ENCODE measurements at places on chromosomes 7 and 10.

GRCh38 chr10:126233182-126234148 is 154.8 kb downstream of the ADAM12 start:
- DNase-seq: no peak

DNA sequence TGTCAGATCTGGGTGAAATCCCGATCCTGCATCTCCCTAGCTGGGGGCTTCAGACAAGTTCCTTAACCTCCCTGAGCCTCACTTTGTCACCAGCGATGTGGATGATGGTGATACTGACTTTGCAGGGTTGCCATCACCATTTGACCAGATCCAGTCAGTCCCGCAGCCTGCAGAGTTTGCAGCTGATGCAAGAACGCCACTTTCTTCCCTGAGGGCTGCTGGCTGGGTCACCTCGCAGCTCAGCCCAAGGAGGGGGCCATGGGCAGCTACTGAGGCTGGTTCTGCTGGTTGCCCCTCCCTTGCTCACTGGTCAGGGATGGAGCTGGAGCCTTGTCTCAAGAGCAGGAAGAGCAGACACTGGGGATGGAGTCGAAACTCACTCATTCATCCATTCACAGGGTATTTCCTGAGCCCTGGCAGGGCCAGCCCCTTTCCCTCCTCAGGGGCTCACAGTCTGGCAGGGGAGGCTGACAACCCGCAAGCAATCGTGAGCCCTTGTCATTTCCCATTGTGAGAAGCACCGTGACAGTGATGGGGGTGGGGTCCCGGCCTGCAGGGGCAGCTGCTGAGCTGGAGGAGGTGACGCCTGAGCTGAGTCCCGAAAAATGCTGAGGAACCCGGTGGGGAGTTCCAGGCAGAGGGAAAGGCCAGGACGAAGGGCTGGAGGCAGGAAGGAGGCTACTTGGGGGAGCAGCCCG is 111.1 kb upstream of the TCF7L2 start:
- no peak for DNase-seq

GRCh38 chr10:44993226-44993921 is 7.3 kb upstream of the ZNF22 start:
- no peak for DNase-seq

DNA sequence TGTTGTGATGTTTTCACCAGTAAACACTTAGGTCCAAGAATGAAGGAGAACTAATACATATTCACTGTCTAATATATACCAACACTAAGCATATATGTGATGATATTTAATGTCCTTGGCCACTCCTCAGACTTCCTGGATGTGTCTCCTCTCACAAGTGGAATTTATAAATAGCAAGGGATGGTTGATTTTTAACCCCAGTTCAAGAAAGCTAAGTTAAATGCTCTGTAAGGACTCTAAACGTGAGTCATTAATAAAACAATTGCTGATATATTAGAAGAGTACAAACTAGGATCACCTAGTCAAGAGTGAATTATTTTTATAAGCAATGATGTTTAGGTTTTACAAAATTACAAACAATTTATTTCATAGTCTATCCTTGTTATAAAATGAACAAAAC is 355.9 kb upstream of the TMEM229A start:
- no peak for DNase-seq

DNA sequence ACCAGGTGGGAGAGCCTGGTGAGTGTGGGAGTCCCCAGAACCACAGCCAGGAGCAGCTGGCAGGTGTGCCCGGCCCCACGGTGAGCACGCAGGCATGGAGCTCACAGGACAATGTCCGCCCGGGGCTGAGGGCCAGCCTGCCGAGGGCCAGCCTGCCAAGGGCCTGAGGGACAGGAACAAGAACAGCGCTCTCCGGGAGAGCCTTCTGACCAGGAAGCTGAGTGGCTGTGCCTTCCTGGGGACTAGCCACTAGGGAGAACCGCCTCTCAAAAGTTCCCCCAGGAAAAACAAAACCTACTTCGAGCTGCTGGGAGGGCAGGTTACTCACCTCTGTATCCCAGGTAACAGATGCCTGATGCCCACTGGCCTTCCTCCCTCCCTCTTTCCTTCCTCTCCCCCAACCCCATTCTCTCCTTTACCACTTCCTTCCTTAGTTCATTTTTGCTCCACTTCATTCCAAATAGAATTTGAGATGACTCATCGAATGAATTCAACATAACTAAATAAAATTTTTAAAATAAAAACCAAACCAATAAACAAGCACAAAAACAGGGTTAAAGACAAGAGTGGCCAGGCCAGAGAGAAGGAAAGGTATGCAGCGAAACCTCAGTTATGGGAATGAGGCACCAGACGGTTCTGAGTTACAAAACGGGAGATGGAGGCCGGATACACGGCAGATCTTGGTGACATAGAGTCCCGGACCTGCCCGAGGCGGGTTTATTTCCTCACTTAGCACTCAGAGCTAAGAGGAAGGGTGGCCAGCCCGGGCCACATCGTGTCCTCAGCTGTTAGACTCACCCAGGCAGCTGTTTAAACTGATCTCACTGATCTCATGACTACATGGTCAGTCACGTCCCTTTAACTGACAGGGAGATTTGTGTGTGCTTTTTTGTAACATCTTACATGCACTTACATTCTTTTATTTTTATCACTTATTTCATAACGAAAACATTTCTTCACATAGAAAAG is 128.5 kb downstream of the TNS3 start:
- DNase-seq: no peak

DNA sequence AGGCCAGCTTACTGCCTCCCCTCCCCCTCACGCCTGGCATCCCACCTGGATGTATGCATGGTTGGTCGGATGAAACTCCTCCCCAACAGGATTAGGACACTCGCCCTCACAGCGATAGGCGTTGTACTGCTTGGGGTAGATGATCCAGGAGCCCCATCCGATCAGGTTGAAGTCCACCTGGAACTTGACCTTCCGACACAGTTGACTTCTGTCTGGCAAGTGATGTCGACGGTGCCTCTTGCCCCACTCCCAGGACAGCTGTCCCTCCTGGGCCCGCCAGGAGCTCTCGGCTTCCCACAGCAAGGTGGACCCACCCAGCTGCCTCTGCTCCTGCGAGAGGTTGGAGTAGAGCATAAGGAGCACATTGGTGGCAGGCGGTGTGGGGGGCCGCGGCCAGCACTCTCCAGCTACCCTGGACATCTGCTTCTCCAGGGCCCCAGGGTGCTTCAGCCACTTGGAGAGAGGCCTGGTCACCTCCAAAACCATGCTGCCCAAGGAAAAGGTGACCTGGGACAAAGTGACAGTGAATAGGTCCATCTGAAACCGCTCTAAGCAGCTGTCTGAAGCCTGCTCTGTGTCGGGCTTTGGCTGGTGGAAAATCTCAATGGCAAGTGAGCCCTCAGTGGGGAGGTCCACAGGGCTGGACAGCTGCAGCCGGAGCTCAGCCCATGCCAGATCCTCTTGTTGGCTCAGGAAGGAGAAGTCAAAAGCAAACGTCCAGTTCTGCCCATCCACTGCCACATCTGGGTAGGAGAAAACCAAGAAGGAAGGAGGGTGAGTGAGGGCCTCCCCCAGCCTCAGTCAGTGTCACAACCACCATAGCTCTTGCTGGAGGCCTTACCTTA is 6.0 kb downstream of the NODAL start:
- DNase-seq: no peak

- no peak for DNase-seq
Observed at GRCh38 chr7:79604841-79605240, 151.4 kb upstream of the MAGI2 start.

- no peak for DNase-seq
Observed at GRCh38 chr7:137563981-137564380, 220.4 kb upstream of the PTN start.

DNA sequence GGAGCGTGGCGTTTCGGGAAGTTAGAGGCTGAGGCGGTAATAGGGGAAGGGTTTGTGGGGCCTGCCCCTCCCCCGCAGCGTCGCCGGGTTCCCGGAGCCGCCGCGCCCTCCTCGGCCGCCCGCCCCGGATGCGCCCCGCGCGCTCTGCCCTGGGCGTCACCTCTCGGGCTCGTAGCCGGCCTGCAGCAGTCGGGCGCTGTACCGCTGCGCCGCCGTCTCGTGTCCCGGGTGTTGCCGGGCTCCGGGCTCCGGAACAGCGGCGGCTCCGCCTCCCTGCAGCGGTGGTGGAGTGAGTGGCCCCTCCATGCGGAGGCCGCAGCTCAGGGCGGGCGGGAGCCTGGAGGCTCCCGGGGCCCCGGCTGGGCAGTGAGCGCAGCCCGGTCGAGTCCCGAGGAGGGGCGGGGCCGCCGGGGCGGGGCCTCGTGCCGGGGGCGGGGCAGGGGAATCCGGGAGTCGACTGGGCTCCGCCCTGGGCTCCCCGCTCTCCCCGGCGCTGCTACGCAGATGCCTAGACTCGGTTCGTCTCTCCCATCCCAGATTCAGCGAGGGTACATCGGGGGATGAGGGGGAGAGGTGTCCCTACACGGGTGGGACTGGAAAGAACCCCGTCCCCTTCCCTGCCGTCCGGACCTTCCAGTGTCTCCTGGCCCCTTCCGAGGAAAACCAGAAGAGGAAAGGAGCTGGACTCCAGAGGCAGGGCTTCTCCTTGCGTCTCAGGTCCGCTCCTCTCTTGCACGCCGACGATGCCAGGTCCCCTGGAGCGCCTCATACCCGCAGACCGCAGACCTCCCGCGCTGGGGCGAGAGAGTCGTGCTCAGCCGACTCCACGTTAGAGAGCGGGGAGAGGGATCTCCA is at the start of gene IMPDH1:
TSS of gene IMPDH1 (minus strand) at position 387 of the 855 bp plus-strand sequence. CDS start at position 306, 81 bp downstream.
- peak; percentile 75 for DNase-seq

DNA sequence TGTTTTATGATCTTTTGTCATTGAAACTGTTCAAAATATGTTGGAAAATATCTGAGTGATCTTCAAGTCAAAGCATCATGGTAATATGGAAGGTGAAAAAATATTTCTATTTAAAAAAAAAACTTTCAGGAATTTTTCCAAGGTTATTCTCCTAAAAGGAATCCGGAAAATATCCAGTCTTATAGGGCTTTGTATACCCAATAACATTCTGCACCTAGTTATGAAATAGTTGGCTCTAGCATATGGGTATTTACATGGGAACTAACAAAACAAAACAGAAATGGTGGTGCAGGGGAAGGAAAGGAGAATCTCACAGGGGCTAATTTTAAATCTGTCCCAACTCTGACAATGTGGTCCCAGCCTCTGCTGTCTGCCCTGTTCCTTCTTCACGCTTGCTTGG is 167.1 kb upstream of the RHEB start:
- no peak for DNase-seq

- DNase-seq: no peak
Observed at GRCh38 chr7:73730485-73730884, 8.1 kb downstream of the ABHD11 start.

- DNase-seq: no peak
Observed at GRCh38 chr10:31606841-31607240, 287.8 kb downstream of the ZEB1 start.

- no peak for DNase-seq
Observed at GRCh38 chr7:134730411-134730829, 49.0 kb upstream of the CALD1 start.

GRCh38 chr7:75055155-75055554 is 18.4 kb downstream of the RCC1L start:
- DNase-seq: no peak

DNA sequence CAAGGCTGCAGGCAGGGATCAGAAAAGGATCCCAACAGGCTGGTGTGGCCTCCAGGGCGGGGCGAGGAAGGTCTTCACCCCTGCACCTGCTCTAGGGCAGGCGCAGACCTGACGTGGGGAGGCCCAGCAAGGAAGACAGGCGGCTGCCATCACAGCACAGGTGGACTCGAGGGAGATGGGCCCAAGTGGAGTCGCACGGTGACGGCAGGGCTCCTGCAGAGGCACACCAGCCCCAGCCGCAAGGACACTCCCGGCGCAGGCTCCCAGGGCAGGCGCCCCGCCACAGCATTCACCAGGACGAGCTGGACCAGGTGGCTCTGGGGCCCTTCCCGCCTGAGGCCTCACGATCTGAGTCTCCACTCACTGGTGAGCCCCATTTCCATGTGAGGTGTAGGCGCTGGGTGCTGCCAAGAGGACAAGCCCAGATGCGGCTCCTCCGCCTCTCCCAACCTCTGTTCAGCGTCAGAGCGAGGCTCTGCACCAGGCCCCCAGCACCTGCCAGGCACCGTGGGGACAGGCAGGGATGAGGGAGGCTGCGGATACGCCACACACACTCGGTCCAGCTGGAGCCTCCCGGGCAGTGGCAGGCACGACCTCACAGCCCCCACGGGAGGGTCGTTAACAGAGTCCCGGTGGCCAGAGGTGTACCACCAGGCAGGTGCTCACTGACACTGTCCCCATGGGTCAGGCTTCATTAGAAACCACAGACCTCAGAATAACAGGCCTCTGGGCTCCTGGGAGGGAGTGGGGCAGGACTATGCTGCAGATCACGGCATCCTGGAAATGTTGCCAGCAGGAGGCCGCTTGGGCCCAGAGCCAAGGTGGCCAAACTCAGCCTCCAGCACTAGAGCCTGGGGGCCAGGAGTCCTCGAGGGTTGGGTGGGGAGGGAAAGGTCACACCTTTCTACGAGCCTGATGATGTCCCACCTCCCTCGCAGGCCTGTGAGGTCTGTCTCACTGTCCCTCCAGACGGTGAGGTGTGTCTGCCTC is 111.6 kb downstream of the MAD1L1 start:
- no peak for DNase-seq

All from left kidney (tissue), 8 donors.